DMS79 treated with DMSO at 0.1 percent for 48 hours (cell line): ENCODE measurements at places on chromosomes 4 and X.
A peak's percentile ranks its signal among the peaks of the same experiment; 100 is the strongest.

GRCh38 chr4:182808673-182809416 lies 108.3 kb downstream of the DCTD start:
- no peak for DNase-seq

DNA sequence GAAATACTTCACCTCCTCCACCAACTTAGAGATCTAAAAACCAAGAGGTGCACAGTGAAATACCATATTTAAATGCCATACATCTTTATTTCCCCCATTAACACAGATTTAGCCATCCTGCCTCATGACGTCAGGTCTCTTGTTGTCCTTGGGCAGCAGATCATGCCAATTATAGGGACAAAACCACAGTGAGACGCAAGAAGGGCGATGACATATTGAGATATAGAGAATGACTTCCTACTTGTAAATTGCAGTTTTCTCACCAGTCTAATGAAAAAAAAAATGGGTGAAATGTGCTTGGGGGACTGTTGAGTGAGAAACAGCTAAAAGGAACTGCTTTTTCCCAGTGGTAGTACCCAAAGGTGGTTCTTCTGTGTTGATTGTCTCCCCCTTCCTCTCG lies 24.3 kb downstream of the RS1 start:
- no peak for DNase-seq

DNA sequence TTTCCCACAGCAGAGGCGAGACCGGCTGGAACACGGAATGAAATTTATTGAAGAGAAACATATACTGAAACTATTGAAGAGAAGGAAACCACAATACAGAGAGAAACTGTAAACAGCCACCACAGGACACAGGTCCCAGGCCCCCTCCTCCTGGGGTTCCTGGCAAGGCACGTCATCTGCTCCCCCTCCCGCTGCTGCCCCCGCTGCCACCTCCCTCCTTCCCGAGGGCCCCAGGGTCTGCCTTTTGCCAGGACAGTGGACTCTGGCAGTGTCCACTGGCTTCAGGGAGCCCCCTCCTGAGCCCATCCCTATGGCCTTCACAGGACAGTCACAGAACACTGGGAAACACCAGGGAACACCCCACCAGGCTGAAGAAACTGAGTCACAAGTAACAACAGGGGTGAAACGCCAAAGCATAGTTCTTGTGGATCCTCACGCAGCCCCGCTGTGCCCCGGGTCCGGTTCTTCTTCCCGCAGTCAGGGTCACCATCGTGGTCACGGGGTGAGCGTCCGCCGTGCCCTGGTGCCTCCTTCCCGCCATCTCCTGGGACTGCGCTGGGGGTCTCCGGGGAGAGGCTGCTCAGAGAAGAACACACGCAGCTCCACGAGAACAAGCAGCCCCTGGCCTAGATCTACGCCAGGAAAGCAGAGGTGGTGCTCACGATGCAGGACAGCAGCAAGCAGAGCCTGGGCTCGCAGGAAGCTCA lies 5.4 kb downstream of the PNMA6E start:
- no peak for DNase-seq

DNA sequence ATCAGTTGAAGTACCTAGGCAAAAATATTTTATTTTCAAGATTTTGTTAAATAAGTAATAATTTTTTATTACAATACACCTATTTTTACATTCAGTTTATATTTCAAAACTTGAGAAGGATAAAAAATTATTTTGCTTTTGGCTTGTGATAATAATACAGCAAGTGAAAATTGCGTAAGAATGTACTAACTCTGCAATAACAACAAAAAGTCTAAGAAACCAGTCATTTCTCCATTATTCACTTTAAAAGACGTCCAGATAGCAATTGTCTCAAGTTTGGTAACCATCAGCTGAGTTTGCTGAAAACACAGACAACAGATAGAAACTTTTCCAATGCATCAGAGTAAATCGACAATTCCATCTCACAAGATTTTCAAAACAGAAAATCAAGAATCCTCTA lies 12.1 kb downstream of the CXCL8 start:
- DNase-seq, result no peak

DNA sequence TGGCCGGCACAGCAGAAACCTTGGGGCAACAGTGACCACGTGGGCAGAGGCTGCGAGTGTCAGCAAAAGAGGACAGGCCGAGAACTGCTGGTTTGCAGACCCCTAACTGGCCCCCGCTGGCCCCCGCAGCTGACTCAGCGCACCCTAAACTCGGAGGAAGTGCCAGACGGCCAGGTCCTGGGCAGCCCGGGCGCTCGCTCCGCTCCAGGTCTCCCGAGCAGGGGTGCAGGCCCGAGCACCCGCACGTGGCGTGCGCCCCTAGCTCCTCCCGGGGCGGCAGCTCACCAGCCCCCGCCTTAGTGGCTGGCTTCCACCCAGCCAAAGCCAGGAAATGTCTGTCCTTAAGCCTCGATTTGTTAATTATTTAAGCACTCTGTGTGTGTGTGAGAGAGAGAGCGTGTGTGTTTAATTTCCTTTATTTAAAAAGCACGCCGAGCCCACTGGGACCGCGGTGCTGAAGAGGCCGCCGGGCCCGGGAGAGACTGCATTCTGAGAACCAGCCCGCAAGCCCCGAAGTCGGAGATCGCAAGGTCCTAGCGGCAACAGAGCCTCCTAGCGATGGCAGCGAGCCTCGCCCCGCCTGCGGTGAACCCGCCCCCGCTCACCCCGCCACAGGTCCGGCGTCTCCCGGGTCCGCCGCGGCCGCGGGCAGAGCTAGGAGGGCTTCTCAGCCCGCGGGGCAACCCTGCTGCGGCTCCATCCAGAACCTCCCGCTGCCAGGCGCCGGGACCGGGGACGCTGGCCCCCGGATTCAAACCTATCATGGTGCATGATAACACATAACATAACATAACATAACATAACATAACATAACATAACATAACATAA lies 45.9 kb upstream of the CDKN2AIP start:
- DNase-seq, result no peak

DNA sequence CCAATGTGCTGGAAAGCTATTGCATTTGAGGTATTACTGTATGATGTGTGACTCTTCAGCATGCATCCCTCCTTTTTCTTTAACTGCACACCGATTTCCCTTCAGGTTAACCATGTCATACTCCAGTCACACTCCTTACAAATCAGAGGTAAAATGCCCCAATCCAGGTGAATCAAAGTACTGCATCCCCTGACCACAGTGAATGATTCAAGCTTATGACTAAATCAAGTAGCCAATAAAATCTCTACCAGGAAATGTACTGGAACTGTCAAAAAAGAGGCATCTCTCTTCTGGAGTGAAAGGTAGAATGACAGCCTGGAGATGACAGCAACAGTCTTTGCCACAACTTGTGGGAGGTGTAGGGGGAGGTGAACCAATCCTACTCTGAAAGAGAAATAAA lies 10.4 kb downstream of the ADAMTS3 start:
- DNase-seq, result no peak

DNA sequence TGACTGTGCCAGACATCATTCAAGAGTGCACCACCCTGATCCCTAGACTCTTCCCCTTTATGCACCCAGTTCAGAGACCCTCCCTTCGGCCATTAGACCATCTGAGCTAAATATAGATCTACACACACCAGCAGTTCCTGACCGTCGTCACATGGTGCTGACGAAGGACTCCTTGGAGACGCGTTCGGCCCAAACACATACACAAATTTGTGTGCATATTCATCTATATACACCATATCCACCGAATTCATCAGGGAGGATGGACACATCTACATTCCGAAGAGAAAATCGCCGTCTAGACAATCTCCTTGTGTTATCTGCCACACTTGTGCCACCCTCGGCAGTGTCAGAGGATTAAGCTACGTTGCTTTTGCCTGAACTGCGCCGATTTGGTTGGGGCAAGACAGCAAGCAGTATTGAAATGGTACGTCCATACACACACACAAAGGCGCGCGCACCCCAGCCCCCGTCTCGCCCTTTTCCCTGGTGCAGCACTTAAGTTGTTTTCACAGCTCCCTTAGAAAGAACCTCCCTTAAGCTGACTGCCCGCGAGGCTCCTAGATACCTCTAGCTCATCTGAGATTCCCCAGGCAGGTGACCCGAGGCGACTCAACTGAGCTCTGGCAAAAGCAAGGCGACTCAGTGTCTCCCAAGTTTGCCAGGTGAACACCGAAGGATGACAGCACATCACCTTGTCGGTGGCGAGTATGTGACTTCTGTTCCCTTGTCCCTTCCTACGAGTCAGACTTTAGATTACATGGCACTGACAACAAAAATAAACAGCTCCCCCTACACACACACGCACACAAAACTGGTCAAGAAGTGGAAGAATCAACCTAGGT lies 1.0 kb downstream of the RASGEF1B start:
- DNase-seq, result peak; percentile 55

DNA sequence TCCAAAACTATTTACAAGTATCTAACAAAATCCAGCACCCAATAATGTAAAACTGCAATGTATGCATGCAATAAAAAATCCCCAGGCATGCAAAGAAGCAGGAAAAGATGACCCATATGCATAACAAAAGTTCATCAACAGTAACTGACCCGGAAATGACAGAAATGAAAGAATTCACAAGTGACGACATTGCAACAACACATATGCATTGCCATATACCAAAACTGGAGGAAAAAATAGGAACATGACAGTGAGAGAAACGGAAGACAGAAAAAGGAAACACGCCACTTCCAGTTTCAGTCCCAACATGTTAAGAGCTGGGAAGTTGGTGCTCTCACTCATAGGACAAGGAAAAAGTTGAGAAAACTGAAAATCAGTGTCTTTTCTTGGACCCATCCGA lies 154.6 kb downstream of the EVC2 start:
- DNase-seq, result no peak
